NCI-H226 (cell line): ENCODE measurements at places on chromosomes 13 and 19.
A peak's percentile ranks its signal among the peaks of the same experiment; 100 is the strongest.

DNA sequence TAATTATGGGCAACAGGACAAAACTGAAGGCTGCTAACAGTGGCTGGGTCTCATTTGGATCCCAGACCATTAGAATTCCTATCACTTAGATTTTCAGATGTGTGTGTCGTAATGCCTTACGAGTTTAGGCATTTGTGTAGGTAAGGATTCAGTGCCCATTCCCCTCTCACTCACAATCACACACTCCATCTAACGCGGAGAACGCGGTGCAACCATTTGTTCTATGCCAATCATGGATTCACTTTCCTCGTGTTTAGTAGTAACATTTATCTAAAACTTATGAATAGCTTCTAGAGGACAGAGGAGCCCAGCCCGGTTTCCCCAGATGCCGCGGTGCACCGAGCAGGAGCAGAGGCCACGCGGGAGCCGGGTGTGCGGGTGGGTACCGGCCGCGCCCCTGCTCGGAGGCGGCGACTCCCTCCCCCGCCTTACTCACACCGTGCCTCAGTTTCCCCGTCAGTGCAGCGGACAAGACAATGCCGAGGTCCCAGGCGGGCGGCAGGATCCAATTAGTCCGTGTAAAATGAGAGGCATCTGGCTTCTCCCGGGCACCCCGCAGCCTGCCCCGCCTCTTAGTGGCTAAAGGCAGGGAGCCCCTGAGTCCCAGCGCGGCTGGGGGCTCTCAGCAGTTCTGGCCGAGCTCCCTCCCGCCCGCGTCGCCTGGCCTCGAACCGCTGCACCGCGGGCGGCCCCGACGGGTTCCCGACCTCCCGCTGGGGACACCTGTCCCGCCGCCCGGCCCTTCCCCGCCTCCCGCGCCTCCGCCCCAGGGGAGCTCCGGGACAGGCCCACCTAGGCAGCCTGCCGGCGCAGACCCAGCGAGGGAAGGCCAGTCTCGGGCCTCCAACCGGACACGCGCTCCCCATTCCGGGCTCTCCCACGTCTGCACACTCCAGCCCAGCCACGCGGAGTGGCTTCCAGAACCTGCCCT lies 5.9 kb upstream of the C1QTNF9B start:
- DNase-seq, result no peak

- peak; percentile 36 for DNase-seq
Measured at GRCh38 chr19:43555185-43555770, 20.0 kb downstream of the XRCC1 start.

DNA sequence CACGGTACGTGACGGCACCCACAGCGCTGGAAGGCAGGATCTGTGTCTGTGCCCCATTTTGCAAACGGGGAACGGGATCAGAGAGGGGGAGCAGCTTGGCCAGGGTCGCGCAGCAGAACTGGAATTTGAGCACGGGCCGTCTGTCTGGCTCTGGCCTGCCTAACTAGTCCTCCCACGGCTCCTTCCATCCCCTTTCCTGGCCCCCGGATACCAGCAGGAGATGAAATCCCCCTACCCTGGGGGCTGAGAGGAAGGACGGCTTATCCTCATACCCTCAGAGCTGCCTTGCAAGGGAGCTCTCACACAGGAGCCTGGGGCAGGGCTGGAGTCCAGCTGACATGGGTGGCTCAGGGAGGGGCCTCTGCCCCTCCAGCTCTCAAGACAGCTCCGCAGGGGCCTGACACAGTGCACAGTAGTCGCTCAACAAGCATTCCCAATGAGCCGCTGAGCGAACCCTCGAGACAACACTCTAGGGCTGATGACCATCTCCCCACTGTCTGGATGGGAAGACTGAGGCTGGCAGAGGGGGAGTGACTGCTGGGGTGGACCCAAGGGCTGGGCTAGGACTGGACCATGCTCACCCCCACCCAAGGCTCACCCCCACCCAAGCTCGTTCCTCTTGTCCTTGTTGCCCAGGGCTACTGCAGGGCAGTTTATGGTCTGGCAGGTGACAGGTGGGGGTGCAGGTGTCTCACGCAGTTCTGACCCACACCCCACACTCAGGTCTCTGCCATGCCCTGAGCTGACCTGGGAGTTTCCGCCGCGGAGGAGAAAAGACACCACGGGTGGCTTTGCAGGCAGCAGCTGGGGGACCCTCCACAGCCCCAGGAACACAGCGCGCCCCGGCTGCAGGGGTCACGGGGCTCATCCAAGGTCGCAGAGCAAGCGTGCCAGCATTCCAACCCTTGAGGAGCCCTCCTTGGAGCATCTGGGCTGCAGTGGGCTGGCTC lies 4.0 kb downstream of the ZBTB7A start:
- DNase-seq, result no peak

DNA sequence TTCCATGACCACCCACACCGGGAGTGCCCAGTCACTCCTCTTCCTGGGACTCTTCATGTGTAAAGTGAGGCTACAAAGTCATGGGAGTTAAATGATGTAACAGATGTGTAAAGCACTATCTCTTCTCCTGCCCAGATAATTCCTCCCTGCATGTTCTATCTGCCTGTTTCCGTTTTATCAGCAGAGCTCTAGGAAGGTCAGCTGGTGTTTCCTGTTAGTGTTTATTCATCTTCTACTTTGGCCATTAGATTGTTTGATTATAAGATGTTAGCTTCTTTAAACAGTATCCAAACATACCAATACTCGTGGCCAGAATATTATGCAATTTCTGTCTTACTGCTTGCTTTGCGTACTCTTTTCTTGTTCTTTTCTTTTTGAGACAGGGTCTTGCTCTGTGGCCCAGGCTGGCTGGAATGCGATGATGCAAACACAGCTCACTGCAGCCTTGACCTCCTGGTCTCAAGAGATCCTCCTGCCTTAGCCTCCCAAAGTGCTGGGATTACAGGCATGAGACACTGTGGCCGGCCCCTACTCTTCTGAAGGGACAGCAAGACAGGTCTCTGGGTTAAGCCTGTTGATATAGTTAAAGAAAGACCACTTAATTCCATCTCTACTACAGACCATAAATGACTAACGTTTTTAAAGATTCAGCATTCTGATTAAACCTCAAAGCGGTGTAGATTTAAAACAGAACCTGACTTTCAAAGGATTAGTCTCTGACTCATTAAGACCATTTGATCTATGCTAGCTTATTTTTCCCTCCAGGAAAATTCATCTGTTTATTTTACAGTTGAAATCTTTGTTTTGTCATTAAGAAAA lies 97.4 kb upstream of the AKAP11 start:
- peak; percentile 49 for DNase-seq

GRCh38 chr19:4057931-4058692 lies 8.6 kb downstream of the ZBTB7A start:
- DNase-seq, result peak; percentile 68

GRCh38 chr19:45145270-45146189 lies 15.3 kb downstream of the NKPD1 start:
- no peak for DNase-seq

DNA sequence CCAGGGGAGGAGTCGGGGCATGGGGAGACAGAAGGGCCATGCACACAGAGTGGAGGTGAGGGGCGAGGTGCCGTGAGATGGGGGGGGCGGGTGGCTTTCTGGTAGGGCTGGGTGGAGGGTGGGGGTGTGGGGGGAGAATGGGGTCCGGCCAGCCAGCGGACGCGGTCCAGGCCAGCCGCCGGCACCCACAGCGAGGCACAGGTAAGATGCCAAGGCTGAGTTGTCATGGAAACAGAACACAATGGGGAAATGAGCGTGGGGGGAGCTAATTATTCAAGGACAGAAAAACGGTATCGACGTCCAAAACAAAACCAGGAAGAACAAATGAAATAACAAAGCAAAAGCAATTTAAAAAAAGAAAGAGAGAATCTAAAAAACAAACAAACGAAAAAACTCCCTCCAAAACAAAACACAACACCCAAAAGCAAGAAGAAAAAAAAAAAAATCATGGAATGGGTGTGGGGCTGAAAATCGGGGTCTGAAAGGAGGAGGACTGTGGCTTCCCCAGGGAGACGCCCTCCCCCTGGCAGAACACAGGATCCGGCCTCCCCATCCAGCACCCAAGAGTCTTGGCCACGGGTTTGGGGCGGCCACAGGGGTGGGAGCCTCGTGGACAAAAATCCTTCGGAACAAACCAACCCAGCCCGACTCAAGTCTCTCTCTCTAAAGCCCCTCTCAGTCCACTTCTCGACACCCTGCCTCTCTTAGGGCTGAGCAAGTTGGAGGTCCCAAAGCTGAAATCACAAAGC lies 92.5 kb downstream of the PTPRS start:
- no peak for DNase-seq

DNA sequence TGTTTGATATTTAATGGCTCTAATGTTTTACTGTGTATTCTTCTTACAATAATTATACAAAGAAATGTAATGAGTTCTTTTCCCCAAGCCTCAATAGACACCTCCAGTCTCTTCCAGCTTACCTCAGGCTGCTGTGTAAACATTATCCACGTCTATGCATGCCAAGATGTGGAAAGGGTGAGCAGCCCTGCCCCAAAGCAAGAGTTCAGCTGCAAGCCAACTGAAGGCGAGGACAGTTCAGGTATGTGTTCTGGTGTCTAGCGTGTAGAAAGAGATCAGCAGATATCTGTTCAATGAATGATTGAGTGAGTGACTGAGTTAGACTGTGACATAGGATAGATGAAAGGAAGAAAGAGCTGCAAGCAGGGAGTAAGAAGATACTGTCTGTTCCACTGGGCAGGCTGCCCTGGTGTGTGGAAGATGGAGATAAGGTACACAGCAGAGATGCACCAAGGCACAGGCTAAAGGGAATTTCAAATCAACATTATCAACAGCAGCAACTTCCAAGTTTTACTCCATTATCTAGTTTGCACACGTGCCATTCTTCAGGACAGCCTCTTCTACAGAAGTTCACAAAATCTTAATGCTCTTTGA lies 66.0 kb downstream of the LATS2 start:
- no peak for DNase-seq

- peak; percentile 44 for DNase-seq
Measured at GRCh38 chr19:1457031-1457739, 7.3 kb downstream of the APC2 start.

- DNase-seq, result peak; percentile 49
Measured at GRCh38 chr19:10292206-10292788, 2.5 kb downstream of the ICAM5 start.

DNA sequence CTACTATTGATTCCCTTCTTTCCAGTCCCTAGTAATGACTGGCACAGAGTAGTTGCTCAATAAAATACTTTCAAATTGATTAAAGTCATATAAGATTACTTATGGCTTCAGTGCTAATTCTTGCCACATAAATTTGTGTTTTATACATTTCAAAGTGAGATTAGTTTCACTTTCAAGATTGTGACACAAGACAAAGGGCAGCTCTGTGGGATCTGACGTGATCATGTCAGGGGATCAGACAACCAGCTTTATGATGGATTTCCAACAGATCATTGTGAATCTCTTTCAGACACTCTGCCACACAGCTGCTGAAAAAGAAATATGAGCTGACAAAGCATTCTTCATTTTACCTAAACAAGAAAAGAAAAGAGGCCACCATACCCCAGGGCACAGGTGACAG lies 73.4 kb upstream of the POMP start:
- no peak for DNase-seq

DNA sequence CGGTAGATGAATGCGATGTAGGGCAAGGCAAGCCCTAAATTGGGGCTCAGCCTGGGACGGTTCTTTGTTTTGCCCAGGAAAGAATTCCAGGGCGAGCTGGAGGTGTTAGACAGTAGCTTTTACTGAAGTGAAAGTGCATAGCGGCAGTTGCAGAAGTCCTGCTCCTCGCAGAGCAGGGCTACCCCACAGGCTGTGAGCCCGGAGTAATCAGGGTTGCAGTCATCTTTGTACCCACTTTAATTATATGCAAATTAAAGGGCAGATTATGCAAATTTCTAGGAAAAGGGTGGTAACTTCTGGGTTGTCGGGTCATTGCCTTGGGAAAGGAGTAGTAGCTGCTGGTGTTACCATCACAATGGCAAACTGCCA lies 30.5 kb downstream of the VAV1 start:
- no peak for DNase-seq

DNA sequence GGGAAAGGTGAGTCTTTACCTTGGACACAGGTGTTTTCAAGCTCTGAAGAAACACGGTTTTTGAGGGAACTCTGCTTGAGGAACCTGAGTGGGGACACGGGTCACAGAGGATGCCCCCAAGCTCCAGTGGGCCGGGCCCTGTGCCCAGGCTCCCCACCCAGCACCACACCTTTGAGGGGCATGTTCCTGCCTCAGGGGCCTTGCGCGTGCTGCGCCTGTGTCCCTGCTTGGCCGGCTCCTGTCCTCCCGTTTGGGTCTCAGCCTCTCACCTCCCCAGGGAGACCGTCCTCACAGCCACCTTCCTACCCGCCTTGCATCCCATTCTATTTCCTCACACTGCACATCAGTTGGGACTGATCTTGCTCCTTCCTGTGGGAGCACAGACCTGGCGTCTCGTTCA lies 21.1 kb downstream of the PIP5K1C start:
- no peak for DNase-seq

- DNase-seq, result no peak
Measured at GRCh38 chr13:20891034-20891433, 11.5 kb downstream of the XPO4 start.

DNA sequence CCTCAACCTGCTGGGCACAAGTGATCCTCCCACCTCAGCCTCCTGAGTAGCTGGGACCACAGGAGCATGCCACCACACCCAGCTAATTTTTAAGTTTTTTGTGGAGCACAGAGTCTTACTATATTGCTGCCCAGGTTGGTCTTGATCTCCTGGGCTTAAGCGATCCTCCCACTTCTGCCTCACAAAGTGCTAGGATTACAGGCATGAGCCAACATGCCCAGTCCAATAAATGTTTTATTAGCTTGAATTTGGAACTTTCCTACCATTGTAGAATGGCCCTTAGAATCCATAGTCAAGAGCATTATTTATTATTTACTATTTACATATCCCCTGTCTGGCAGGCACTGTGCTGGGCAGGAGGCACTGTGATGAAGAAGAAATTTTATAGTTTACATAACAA lies 39.6 kb upstream of the CLDN10 start:
- DNase-seq, result no peak

DNA sequence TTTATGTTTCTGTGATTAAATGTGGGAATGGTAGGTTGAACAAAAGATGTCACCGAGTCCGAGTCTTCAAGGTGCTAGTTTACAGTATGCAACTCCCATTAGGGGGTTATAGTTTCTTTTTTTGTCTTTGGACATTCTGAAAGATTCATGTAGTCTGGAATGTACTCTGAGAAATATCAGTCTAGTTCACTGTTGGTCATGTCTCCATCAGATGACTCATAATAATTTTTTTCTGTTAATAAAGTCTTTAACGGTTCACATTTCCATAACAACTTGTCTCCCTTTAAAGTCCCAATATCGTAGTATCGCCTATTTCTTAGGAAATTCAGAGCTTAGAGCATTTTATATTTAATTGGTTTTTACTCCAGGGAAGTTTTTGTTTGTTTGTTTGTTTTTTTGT lies 13.5 kb upstream of the ESD start:
- no peak for DNase-seq

DNA sequence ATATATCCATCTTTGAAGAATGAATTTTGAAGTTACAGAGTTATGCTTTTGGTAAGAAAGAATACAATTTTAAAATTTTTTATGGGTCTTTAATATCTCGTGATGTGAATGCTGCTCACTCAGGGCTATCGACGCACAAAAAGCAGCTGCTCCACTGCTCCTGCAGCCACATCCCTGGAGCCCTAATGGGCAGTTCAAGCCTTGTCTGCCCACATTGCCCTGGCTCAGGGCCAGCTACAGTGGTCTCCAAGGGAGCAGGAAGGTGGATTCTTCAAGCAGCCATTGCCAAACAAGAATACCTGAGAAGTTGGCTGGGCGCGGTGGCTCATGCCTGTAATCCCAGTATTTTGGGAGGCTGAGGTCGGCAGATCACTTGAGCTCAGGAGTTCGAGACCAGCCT lies 85.8 kb downstream of the IPO5 start:
- DNase-seq, result no peak

GRCh38 chr19:16295057-16295456 lies 29.6 kb upstream of the KLF2 start:
- no peak for DNase-seq
